Right renal pelvis (tissue), 4 donors: ENCODE measurements at places on chromosomes 7 and 10.

GRCh38 chr7:2151237-2151636 is 81.5 kb downstream of the MAD1L1 start:
- no peak for DNase-seq

GRCh38 chr7:143429770-143430698 is 13.2 kb upstream of the TAS2R60 start:
- DNase-seq = no peak

GRCh38 chr10:49161411-49161997 is 26.7 kb downstream of the TMEM273 start:
- no peak for DNase-seq

- no peak for DNase-seq
Observed at GRCh38 chr7:96045919-96046318, 273.6 kb downstream of the DYNC1I1 start.

DNA sequence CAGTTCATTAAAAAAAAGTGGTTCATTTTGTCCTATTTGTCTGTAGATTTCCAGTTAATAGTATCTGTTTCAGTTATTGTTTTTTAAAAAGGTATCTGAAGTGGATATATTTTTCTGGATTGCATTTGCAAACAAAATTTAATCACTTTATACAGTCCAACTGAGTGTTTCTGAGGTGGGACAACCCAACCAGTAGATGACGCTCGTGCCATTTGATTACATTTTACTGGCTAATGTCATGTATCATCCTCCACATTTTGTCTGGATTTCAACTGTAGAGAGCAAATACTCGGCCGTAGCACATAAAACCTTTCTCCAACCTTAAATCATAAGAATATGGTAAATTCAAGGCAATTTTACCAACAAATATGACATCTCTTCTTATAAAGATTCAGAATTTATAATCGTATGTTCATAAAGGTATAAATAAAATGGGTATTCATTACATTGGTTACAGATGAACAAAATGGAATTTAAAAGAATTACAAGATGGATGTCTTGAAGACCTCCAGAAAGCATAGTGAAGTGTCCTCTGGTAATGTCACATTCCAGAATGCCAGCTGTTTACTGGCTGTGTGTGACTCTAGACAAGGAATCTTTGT is 789.0 kb downstream of the PHTF2 start:
- no peak for DNase-seq

GRCh38 chr10:18224626-18225445 is 84.6 kb downstream of the CACNB2 start:
- no peak for DNase-seq

- DNase-seq = no peak
Observed at GRCh38 chr7:3078514-3078913, 34.8 kb upstream of the CARD11 start.

DNA sequence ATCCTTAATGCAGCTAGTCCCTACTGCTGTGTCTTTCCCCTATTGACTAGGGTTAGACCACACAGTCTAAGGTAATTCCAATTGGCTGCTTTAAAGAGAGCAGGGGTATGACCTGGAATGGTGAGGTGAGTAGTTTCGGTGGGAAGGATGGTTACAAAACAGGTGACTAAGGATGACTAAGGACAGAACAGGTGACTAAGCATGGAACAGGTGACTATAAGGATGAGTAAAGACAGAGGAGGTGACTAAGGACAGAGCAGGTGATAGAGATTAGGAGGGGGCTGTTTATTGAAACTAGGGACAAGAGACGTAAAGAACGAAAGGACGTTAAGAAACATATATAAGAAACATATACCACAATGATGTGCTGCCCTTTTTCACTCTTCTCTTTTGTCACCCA is 145.1 kb upstream of the TMEM106B start:
- no peak for DNase-seq

DNA sequence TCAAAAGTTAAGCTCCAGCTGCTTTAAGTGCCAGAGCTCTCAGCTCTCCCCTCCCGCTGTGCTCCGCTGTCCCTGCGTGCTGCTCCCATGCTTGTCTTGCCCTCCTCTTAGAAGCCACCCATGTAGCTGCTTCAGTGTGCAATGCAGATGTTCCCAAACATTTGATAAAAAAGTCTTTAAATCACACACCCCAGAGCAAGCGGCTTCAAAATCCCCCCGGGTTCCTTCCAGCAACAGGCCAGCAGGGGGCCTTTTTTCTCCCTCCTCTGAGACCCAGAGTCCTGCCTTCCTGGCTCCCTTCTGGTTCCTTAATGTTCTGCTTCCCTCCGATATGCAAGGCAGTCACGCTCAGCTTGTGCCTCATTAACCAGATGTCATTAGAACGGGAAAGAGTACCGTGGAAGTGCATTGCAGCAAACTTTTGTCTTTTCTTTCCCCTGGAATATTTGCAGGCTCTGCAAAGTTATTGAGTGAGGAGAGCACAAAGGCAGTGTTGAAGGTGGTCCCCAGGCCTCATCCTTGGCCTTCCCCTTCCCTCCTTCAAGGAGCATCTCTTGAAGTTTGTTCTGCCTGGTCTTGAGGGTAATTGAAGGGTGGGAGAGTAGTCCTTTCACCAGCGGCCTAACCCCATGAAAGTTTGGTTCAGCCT is 25.5 kb downstream of the LDB3 start:
- peak; percentile 58 for DNase-seq

DNA sequence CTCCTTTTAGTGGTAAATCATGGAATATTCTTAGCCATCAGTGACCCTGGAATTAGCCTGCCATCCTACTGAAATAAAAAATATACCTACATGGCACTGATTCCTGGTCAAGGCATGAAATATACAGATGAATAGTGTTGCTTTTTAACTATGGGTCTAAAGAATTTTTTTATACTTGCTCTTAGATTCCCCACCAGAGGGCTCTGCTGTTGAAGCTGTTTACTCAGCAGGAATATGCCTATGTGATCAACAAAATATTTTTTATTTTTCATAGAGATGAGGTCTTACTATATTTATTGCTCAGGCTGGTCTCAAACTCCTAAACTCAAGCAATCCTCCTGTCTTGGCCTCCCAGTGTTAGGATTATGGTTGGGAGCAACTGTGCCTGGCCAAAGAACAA is 13.5 kb downstream of the ZC3HC1 start:
- DNase-seq = no peak

GRCh38 chr7:1227071-1227804 is 5.4 kb upstream of the UNCX start:
- no peak for DNase-seq

DNA sequence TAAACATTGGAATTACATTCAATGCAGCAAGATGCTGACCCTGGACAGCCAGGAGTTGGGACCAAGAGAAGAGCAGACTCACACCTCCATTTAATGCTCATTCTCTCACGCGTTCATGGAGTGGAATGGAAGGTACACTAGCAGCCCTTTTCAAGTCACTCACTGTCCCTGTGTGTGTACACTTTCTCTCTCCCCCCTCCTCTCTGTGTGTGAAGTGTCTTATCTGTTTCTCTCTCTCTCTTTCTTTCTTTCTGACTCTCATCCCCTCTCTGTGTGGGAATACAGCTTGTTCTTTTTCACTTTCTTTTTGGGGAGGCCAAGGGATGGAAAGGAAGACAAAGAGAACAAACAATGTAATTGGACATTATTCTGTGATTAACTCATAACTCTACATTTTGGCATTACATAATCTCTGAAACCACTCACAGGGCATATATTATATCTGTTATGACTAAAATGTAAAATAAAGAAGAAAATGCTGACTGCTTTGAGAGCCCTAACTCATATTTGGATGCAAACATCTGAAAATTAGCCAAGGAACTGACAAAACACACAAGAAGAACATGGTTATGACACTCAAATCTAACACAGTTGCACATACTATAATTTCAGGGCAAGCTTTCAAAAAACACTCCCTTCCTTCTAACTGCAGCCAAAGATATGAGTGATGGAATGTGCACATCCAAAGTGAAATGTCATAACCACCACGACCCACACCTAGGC is 188.8 kb downstream of the PARD3 start:
- DNase-seq = no peak

GRCh38 chr7:155741082-155741481 is 71.2 kb downstream of the SHH start:
- DNase-seq = no peak

GRCh38 chr7:3177271-3177670 is 123.8 kb upstream of the SDK1 start:
- no peak for DNase-seq

DNA sequence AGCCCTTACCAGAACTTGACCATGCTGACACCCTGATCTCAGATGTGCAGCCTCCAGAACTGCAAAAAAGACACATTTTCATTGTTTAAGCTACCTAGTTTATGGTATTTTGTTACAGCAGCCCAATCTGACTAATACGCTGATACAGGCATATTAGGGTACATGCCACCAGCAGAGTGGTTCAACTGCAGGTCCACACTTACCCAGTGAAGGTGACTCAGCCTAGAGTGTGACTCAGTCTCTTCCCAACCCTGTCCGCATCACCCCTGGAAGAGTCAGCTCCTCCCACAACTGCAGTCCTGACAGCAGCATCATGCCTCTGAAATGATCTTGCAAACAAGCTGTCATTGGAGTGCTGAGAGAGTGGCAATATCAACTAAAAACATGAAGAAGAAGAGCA is 30.8 kb upstream of the GOT1 start:
- DNase-seq = no peak

GRCh38 chr7:78967046-78967445 is 486.4 kb downstream of the MAGI2 start:
- DNase-seq = no peak

DNA sequence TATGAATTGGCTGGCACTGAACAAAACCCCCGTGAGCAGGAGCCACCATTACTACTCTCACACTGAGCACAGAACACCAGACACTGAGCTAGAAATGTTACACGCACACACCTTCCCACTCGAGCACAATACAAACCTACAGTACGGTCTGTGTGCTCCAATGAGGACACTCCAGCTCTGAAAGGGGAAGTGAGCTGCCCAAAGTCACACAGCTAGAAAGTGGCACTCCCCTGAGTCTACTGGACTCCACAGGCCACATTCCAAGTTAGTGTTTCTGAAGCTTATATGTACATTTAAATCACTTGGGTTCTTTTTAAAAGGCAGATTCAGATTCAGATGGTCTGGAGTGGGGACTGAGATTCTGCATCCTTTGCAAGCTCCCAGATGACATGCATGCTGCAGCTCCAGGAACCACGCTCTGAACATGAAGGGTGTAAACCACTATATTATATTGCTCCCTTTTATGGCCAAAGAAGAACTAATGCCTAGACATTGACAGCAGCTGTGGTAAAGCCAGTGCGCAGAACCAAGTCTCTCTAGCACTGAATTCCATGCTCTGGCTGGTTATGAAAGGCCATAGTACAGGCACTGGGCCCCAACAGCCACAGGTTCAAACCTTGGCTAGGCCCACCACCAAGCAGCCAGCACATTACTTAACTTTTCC is 77.1 kb downstream of the FRMPD2 start:
- DNase-seq = no peak

DNA sequence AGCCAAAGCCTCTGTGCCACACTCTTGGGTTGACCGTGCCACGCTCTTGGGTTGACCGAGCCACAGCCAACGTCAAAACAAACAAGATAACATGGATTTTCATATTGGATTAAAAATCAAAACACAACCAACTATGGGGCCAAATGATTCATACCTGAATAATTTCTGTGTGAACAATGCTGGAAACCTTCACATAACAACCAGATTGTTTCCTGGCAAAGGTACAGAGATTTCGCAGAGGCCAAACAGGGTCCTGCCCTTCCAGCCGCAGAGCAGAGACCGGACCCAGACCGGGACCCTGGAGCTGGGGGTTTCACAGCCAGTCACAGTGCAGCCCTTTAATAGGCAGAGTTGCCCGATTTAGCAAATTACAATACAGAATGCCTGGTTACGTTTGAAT is 40.5 kb downstream of the ITIH5 start:
- no peak for DNase-seq

DNA sequence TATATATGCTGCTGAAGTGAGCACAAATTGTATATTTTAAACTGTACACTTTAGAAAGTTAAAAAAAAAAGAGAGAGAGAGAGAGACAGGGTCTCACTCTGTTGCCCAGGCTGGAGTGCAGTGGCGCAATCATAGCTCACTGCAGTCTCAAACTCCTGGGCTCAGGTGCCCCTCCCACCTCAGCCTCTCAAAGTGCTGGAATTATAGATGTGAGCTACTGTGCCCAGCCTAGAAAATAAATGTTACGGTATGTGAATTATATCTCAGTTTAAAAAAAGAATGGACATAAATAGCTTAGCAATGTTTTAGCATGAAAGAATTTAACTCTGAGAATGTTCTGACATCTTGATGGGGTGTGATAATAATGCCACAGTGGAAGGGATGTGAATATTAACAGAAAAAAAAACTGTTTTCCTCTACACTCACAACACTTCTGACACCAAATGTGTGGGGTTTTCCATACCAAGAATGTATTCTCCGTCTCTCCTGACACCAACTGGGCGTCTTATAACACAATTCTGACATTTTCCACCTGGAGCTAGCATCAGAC is 162.1 kb downstream of the PLCE1 start:
- no peak for DNase-seq

DNA sequence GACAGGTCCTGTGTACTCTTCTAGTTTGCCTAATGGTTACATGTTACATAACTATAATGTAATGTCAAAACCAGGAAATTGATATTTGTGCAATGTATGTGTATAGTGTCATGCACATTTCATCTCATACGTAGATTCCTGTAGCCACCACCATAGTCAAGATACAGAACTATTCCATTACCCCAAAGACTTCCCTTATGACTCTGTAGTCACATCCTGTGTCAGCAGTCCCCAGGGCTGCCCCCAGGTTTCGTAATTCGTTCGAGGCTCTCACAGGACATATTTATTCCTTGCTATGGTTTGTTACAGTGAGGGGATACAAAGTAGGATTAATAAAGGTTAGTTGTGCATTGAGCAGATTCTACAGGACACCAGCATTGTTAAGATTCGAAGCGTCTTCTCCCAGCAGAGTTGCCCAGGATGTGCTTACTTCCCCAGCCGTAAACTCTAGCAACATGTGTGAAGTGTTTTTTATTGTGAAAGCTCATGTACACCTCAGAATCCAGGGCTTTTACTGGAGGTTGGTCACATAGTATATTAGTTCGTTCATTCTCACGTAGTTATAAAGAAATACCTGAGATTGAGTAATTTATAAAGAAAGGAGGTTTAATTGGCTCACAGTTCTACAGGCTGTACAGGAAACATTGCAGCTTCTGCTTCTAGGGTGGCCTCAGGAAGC is 18.6 kb downstream of the RABGEF1 start:
- no peak for DNase-seq

- DNase-seq = no peak
Observed at GRCh38 chr7:90671571-90671970, 75.5 kb downstream of the CDK14 start.

DNA sequence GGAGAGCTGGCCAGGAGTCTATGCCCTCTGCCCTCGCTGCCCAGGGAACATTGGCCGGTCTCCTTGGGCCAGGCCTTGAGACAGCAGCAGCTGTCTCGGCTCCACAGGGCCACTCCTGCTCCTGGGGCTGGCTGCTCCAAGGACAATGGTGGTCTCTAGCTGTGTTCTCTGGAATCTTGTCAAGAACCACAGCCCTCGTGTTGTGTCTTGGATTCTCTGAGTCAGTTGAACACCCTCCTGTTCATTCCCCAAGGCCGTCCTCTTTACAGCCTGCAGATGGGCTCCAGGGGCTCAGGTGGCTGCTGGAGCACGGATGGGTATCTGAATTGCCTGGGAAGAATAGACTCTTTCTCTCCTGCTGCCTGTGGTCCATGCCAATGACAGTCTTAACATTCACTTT is 511.1 kb downstream of the GLRX3 start:
- no peak for DNase-seq
